ENCODE measurements at places on chromosomes 11 and 22.

GRCh38 chr22:45968751-45969413, 8.1 kb downstream of the WNT7B start:
- no peak for DNase-seq

DNA sequence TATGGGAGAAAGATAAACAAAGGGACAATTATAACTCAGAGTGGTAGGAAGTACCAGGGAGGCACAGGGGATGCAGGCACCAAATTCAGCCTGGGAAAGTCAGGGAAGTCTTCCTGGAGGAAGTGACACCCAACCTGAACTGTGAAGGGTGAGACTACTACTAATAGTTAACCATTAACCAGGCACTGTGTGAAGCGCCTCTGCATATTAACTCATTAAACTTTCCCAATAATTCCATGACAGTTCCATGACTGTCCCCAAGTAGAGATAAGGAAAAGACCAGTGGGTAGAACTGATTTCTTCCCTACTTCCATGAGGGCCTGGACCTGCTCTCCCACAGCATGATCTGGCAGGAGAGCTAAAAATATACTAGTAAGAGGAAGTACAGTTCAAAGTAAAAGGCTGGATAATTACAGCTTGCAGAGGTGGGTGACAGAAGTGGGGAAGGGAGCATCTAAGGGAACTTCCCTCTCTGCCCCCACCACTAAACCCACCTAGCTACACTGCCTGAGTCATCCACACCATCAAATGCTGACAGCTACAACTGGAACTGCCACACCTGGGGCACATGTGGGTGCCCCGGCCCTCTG, 4.7 kb upstream of the AP1B1 start:
- DNase-seq: no peak

DNA sequence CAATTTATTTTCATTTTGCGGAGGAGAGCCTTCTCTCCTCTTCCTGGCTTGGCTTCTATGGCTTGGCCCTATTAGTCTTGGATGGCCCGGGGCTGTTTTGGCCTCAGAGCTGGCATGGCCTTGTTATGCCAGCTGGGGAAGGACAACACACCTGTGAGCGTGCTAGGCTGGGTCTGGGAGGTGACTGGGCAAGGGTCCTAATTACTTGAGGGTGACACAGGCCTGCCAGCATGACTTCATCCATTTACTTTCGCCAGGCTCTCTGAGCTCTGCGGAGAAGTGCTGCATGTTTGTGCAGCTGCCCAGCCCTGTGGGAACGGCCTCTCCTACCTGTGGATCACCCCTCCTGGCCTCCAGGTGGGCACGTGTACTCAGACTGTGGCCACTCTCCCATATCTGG, 153.6 kb downstream of the SNX19 start:
- no peak for DNase-seq

DNA sequence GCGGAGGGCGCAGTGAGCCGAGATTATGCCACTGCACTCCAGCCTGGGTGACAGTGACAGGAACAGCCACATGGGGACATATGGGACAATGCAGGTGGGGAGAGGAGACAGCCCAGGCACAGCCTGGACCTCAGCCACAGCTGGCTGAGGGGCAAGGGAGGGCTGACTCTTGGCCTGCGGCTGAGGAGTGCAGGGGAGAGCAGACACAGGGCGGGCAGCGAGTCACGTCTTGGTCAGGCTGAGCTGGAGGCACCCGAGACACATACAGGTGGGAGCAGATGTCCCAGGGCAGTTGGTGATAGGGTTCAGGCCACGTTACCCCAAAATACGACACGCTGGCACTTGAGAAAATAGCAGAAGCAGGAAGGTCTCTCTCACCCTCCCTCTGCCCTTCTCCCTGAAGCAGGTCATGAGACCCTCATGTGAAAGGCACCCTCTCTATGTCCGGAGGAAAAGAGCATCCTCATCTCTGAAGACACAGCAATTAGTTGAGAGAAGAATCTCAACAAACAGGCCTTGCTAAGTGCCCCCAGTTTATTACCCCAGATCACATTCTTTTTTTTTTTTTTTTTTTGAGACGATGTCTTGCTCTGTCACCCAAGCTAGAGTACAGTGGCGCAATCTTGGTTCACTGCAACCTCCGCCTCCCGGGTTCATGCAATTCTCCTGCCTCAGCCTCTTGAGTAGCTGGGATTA, 10.5 kb downstream of the KIAA0930 start:
- DNase-seq: no peak

DNA sequence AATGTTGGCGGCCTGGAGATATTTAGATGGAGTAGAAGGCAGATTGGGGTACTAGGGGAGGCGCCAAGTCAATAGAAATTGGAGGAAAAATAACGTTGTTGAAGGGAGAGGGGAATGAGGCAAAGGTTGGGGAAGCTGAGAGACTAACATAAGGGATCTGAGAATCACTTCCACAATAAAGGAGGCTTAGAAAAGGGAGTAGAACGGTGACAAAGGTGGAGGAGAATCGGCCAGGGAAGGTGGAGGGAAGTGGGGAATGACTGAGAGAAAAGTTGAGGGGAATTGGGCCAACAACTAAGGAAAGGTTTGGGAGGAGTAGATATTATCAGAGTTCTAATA, 510 bp downstream of the PPME1 start:
- DNase-seq: no peak

DNA sequence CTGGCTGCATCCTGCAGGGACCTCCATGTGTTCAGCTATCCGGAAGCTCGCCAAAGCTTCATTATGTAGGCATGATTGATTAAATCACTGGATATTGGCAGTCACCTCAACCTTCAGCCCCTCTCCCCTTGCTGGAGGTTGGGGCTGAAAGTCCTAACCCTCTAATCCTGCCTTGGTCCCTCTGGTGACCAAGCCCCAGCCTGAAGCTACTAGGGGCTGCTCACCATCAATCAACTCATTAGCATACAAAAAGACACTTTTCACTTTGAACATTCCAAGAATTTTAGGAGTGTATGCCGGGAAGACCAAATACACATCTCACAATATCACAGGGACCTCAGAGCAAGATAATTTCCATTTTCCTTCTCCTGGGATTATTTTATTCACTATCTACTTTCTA, 38.8 kb upstream of the TPBGL start:
- no peak for DNase-seq

- DNase-seq: no peak
Observed at GRCh38 chr22:49763138-49763537, 64.5 kb downstream of the BRD1 start.

DNA sequence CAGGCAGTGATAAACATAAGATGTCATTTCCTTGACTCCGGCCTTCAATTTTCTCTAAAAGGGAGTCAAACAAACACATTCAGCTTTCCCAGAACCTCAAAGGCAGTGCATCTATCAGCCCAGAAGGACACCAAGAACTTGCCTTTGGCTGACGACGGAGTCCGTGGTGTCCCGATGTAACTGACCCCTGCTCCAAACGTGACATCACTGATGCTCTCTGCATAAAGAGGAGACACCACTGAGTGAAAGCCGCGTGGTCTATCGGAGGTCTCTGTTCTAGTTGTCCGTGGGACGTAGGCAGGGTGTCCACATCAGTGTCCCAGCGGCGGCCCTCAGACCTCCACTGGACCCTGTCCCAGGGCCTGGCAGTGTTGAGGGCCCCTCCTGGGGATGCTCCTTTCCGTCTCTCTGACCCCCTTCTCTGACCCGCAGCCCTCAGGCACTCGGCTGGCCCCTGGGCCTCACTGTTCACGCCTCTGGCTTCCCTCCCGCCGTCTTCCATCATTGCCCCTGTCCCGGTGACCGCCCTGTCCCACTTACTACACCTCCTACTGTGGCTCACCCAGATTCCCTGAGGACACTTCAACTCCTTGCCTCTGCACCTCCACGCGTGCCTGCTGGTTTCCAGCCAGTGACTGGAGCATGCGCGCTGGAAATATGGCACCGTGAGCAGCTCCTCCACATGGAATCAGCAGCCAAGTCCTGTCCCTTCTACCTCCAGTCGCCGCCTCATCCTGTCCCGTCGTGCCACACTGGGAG, 70.4 kb downstream of the NCAPD3 start:
- DNase-seq: no peak

DNA sequence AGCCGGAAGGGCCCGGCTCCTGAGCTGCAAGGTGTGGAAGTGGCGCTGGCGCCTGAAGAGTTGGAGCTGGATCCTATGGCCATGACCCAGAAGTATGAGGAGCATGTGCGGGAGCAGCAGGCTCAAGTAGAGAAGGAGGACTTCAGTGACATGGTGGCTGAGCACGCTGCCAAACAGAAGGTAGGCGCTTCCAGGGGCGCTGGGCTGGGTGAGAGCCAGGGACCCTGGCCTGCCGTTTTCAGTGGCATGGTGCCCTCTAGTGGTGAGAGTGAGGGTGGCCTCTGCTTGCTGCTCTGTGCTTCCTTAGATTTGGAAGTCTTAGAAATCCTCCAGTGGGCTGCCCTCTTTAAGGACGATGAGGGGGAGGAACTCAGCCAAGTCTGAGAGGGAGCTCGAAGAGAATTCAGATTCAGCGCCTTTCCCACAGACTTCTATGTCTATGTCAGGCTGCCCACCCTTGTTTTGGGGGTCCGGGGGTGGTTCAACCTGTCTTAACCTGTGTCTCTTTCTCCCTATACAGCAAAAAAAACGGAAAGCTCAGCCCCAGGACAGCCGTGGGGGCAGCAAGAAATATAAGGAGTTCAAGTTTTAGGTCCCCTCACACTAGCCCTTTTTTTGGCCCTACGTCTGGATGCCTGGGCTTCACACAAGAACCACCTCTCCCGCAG, 1.8 kb upstream of the PACS1 start:
- peak; percentile 80 for DNase-seq

GRCh38 chr11:16896729-16897469, 117.3 kb downstream of the PLEKHA7 start:
- no peak for DNase-seq

DNA sequence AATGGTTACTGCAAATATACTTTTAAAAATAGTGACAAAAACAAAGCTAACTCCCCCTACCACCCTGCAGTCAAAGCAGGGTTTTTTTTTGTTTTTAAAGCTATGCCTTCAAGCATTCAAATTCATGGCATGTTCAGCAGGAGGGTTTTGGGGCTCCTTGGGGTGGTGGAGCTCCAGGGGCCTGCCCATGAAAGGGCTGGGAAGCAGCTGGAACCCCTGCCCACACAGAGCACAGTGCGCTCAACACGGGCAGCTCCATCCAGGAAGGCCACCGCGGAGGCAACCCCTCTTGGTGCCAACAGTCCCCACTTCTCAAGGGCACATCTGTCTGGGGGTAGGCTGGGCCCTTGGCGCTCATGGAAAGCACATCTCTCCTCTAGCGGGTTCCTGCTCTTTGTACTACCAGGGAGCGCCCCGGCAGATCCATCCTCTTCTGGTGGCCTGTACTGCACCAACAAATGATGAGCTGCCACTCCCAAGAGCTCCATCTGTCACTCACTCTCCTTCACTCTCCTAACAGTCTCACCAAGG, 16.6 kb upstream of the PHLDA2 start:
- DNase-seq: no peak

DNA sequence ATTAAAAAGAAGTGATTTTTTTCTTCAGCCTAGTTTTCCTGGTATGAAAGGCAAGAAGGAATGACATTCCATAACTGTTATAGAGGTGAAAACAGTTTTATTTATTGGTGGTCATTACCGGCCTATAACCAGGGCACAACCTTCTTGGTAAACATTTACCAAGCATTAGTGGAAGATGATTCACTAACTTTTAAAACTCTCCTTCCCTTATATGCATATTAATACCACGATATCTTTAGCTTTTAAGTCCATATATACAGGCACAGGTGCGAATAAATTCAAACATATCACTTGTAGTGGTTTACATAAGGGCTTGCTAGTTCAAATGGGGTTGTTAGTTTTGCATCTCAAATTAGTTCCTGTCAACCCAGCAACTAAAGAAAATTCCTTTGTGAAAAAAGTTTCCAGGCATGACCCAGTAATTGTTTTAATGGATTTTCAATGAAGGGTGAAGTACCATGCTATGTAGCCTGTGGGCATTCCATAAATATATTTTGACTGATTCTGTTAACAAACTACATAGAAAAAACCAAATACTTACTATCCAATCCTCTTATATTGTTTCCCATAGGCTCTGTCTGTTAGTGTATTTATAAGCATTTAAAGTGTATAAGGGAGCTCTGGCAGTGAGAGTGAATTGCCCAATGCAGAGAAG, 30.6 kb upstream of the ROBO3 start:
- no peak for DNase-seq

DNA sequence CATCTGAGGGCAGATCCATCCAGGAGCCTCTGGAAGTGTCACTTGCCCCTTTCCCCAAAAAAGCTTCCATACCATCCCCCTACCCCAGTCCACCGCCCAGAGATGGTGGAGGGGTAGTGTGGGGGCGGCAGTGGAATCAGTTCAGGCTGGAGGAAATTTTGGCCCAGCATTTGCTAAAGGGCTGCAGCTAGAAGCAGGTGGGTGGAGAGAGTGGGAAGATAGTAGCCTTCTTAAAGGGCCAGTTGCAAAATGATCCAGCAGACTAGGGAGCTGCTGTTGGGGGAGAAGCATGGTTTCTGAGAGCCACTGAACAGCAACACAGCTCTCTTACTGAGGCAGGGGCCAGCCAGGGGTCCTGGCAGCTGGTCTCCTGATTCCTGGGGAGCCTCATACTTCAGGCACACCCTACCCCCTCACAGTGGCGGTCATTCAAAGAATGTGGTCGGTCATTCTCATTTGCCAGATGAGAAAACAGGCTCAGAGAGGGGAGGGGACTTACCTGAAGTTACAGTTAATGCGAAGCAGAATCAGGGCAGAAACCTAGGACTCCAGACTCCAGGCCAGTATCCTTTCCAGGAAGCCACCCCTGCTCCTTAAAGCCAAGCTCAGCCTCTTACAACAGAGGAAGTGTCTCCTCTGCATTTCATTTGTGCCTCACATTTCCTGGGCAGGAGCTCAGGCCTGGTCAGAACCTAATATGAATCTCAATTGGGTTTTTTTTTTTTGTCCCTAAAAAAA, 5.4 kb downstream of the SEC14L2 start:
- DNase-seq: no peak

- no peak for DNase-seq
Observed at GRCh38 chr11:44178381-44178780, 82.9 kb downstream of the EXT2 start.

DNA sequence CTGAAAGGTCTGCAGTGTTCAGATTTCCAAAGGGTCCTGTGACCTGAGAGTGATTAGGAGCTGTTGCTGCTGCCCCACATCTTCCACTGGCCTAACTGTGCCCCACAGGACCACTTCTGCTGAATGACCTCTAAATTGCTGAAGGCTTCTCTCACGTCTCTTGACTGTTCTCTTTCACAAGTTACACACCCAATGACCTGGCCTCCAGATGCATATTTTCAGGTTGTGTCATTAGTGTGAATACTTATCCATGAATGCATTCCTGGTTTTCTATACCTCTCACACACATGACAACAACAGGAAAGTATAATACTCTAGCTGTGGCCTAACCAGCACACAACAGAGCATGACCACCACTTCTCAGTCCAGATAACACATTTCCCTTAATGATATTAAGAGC, 15.4 kb downstream of the PRR14L start:
- DNase-seq: no peak

DNA sequence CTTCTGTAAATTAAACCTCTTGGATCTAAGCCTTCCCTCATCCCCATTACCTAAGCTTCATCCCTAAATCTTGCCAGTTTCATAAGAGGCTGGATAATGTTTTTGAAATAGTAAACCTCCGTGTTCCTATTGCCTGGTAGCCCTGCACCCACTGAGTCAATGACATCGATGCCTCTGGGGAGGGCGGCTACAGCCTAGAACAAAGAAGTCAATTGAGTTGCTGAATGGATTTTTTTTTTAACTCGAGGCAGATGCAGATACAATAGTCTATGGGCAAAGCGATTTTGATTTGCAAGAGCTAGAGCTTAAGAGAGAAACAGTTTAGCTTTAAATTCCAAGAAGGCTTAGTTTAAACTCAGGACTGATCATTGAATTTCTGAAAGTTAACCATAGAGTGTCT, 121.3 kb downstream of the NECTIN1 start:
- DNase-seq: no peak

Measured in left cardiac atrium (tissue), 4 donors.